Activated CD4-positive, alpha-beta T cell treated with anti-CD3 and anti-CD28 coated beads, Interleukin-2, amount 50 U/mL, for 4 hours (primary cell): ENCODE measurements at places on chromosomes 13 and 19.

GRCh38 chr13:89150362-89150761 is 1479.2 kb downstream of the SLITRK5 start:
- DNase-seq = no peak

DNA sequence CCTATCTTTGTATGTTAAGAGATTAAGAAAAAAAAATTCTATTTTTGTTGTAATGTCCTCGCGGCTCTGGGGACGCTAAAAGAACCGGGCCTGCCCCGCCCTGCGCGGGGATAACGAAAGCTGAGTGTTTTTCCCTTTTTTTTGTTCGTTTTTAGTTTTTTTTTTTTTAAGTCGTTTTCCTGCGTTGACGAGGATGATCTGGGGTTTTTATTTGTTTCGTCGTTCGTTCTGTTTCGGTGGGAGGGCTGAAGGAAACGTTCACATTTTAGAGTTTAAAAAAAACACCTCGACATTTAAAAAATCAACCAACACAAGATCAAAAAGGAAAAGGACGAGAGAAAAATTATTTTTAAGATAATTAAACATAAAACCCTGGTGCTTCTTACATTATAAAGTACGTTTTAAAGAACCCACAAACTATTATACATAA is 5.6 kb downstream of the LYL1 start:
- DNase-seq = no peak

DNA sequence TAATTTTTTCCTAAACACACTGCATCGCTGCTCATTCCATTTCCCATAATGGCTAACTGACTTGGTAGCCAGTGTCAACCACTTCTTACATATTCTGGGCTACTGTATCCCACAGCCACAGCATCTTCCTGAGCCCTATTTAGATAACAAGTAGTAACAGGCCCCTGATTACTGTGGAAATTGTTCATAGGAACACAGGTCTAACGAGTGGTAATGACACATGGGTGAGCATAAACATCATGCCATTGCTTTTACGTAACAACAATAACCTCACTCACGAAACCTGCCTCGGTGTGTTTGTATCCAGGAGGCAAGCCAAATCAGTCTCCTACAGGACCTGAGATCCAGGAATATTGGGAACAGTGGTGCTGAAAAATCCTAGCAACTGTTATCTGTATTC is 438.6 kb downstream of the KLF5 start:
- no peak for DNase-seq

DNA sequence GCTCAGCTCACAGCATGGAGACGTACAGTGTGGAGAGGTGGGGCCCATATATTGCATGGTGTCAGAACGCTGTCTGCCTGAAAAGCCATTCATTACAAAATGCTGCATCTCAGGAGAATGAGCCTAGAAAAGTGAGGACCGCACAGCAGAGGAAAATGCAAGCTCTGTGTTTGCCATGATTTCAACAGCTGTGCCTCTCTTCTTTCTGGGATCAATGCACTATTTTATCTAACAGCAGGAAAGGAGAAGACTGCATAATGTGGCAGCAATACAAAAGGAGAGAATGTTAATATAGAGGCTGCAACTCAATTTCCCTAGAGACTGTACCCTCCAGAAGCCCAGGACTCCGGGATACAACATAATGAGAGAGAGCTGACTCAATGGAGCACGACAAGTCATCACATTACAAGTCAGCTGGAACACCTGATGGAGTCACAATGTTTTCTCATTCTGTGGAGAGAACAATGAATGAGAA is 368.0 kb downstream of the FGF14 start:
- no peak for DNase-seq

- DNase-seq = no peak
Observed at GRCh38 chr19:2625434-2625833, 77.1 kb downstream of the GNG7 start.

DNA sequence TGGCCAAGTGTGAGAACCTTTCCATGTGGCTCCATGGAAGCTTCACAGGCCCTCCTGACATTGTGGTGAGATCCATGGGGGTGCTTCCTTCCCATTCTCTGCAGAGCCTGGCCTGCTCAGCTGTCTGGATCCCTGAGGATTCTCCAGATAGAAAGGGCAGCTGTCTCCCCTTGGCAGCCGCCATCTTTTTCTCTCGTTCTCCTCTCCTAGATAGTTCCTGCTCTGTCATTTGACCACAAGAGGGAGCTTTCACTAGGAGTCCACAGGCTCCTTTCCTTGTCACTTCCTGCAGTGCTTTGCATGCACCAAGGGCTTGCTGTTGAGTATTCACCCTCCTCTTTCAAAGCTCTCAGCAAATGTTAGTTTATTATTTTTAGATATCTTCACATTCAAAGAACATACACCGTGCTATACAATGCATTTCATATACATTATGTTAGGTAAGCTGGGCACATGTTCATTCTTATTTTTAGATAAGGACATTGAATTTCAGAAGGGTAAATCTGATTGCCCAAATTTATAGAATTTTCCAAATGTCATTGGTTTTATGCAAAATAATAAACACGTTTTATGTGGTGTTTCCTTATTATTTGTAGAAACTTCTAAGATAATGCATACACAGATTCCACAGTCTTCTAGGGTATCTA is 133.2 kb downstream of the FRY start:
- DNase-seq = no peak

DNA sequence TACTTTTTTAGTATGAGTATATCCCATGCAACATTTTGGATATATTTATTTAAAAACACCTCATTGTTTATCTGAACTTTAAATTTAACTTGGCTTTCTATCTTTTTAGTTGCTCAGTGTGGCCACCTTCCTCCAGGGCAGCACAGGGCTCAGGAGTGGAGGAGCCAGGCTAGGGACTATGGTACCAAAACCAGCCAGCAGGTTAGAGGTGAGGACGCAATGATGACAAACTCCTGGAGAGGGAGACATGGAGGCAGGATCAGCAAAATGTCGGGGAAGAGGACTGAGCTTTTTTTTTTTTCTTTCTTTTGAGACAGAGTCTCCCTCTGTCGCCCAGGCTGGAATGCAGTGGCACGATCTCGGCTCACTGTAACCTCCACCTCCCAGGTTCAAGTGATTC is 29.6 kb upstream of the CALM3 start:
- DNase-seq = no peak

- no peak for DNase-seq
Observed at GRCh38 chr19:45391346-45391745, 13.5 kb downstream of the PPP1R13L start.

GRCh38 chr13:27161980-27162379 is 9.6 kb downstream of the USP12 start:
- DNase-seq = no peak

GRCh38 chr13:23794267-23795161 is 94.7 kb downstream of the MIPEP start:
- DNase-seq = no peak

DNA sequence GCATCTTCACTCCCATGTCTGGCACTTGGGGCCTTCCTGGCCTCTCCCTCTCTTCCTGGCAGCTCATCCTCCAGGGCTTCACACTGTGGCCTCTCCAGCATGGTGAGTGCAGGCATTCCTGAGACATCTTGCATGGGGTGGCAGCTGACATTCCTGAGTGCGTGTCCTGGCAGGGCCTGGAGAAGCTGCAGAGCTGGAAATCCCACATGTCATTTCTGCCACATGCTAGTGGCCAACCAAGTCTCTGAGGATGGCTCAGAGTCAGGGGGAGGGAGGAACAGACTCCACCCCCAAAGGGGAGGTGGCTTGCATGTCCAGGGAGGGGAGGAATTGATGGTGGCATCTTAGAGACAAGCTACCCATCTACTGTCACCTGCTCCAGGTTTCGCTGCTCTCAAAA is 41.6 kb upstream of the AMER2 start:
- no peak for DNase-seq

- DNase-seq = no peak
Observed at GRCh38 chr13:39531646-39532045, 71.3 kb downstream of the LHFPL6 start.

DNA sequence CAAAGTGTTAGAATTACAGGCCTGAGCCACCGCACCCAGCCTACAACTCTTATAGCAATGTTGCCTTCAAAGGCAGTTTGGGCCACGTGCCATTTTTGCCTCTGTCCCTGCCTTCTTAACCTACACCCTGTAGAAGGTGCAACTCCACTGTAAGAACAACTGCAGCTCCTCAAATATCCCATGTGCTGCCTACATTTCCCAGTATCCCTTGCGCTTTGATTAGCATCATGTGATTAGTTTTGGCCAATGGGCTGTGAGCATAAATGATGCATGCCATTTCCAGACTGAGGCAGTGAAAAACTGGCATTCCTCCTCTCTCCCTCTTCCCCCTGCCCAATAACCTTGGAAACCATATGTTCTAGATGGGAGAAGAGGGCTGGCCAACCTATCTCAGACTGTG is 75.2 kb upstream of the MRI1 start:
- DNase-seq = no peak

- no peak for DNase-seq
Observed at GRCh38 chr19:33508941-33509614, 12.5 kb downstream of the PEPD start.

DNA sequence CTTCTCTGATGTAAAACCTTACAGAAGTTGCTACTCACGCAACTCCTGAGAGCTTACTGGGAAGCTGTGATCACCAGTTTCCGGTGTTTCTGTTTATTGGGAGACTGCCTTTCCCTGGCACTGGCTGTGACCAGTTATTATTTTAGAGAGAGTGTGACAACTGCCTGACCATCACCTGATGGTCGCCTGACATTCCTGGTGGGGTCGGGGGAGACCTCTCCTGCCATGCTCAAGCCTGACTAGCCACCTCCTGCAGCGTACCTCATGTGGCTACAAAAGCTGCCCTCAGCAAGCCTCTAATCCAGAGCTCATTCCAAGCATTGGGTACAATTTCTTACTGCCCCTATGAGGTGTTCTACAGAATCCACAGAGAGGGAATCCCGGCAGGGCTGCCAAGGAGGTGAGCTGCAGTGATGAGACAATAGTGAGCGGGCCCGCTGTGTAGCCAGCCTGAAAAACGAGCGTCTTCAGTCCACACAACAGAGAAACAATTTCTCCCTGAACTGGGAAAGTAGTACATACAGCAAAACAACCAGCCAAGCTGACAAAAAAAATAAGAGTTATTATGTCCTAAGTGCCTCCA is 28.7 kb downstream of the GJA3 start:
- DNase-seq = no peak

DNA sequence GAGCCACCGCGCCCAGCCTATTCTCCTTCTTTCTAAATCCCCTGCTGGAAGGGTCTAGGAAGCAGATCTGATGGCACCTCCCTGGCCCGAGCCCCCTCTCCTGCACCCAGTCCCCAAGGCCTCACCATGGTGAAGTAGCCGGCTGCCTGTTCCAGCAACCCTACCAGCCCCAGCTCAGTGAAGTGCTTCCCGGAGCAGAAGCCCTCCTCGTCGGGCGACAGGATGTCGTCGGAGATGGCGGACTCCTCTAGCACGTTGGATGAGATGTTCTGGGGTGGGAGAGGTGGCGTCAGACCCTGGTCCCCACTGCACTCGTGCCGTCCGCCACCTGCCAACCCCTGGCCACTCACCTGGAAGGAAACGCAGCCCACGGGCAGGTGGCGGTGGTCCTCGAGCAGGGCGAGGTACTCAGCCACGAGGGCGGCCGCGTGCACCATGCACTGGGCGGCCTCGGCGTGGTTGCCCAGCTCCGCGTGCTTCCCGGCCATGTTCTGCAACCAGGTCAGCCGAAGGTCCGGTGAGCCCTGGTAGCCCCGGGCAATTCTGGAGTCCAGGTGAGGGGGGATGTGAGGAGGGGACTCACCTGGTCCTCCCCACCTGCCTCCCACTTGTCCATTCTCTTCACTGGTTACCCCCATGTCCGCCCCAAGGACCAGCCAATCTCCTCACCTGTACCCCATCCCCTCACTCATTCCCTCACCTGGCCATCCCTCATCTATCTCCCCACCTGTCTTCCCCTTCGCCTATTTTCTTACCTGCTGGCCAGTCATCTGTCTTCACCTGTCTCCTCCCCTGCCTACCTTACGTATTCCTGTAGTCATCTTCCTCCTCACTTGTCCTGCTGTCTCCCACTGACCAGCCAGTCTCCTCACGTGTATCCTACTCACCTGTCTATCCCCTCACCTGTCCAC is 11.5 kb upstream of the KANK2 start:
- no peak for DNase-seq

DNA sequence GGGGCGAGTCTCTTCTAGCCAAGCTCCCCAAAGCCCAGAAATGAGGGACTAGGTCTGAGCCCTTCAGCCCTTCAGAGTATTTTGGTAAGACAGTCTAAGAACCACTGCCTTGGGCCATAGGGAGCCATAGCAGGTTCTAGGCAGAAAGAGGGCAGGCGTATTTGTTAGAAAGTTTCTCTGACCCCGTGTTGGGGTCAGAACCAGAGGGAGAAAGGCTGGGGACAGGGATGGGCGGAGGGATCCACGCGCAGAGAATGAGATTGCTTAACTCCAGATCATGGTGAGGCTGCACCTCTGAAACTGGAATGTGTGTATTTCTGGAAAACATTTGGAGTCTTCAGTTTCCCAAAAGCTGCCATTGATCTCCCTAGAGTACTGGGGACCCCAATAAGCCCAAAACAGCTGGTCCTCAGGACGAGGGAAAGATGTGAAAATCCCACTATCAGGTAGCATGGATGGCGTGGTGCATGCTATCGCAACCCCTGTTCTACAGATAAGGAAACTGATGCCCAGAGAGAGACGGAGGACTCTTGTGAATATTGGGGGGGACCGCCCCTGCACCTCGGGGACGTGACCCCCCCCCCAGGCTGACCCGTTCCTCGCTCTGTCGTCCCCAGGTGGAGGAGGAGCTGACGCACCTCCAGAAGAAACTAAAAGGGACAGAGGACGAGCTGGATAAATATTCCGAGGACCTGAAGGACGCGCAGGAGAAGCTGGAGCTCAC is 703 bp upstream of the TPM4 start:
- DNase-seq = no peak

- no peak for DNase-seq
Observed at GRCh38 chr19:34260771-34261173, 6.4 kb downstream of the GARRE1 start.

DNA sequence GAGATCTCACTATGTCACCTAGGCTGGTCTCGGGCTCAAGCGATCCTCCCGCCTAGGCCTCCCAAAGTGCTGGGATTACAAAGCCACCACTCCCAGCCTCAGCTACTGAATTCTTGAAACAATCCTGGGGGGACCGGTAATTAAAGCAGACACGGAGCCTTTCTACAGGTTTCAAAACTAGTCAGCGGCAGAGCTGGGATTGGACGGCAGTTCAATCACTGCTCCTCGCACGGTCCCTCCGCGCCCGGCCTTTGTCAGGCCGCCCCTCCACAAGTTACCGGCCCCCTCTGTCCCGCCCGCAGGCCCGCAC is 229 bp downstream of the BORCS8 start:
- DNase-seq = no peak

GRCh38 chr13:28181413-28181812 is 43.1 kb downstream of the PAN3 start:
- DNase-seq = no peak

DNA sequence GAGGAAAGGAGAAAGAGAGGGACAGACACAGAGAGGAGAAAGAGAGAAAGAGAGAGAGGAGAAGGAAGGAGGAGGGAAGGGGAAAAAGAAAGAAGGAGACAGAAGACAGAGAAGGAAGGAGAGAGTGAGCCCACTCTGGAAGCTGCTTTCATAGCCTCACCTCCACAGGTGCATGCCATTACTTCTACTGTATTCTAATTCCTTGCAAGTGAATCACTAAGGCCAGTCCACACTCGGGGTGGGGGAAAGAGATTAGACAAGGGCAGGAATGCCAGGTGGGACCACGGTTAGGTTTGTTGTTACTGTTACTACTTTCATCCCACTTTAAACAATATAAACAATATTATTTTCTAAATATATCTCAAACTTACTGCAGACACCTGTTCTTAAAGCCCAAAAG is 684.5 kb upstream of the ARGLU1 start:
- no peak for DNase-seq

- no peak for DNase-seq
Observed at GRCh38 chr19:33580645-33581037, 41.1 kb upstream of the CHST8 start.

GRCh38 chr19:1856698-1857603 is 6.4 kb downstream of the KLF16 start:
- peak; percentile 58 for DNase-seq
